ENCODE measurements at places on chromosomes 7 and 10.

DNA sequence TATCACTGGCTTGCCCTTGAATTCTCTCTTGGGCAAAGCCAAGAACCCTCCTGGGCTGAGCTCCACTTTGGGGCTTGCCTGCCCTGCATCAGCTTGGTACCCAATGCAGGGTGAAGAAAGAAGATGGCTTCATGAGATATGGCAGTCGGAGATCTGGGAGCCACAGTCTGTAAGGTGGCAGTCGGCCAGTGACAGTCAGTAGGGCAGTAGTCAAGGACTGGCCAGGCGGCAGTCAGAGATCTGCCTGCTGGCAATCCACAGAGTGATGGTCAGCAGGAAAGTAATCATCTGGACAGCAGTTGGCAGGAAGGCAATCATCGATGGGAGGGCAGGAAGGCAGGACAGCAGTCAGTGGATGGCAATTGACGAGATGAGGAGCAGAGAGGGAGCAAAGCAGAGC, 32.6 kb upstream of the CNNM1 start:
- DNase-seq = no peak

GRCh38 chr10:53843736-53844362, 957.2 kb downstream of the PCDH15 start:
- DNase-seq = no peak

DNA sequence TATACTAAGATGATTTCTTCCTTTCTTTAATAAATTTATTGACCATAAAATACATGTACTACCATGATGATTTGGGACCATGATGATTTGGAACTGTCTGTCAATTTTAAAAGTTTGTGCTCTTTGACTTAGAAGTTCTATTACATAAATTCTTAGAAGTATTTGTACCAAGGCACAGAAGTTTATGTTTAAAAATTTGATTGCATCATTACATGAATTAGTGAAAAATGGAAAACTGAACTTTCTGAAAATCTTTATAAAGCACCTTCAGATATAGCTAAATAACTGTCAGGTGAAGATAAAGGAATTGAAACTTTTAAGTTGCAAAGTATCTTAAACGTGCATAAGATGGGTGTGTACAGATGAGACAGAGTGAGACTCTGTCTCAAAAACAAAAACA, 32.0 kb downstream of the MALSU1 start:
- DNase-seq = no peak

DNA sequence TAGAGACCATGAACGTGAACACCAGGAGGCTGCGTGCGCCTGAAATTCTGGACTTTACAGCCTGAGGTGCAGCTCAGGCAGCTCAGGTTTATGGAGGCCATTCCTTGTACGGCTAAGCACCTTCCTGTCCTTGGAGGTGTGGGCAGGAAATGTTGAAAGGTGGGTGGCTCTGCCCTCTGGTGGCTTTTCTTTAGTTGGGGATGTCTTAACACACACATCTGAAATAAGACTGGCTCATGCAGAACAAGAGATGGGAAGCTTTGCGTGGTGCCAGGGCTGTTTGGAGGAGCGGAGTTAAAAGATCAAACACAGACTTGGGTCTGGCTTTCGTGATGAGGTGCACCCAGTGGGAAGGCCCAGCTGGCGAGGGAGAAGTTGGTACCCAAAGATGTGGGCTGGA, 64.1 kb downstream of the DOCK1 start:
- no peak for DNase-seq

DNA sequence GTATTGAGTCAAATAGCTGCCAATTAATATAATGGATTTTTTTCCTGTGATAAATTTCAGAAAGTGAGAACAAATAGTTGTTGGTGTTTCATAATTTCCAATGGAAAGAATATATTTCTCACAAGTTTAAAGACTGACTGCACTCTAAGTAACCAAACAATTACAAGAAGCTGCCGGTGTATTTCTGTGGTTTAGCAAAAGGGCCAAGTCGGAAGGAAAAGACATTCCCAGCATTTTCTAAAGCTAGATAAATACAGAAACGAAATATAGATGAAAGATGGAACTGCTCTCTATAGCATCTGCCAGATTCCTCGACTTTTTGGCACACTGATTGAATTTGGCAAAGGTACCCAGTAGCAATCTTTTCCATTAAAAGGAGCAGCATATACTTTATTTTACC, 92.7 kb upstream of the MKX start:
- no peak for DNase-seq

- no peak for DNase-seq
Observed at GRCh38 chr10:17386616-17387075, 67.7 kb downstream of the ST8SIA6 start.

DNA sequence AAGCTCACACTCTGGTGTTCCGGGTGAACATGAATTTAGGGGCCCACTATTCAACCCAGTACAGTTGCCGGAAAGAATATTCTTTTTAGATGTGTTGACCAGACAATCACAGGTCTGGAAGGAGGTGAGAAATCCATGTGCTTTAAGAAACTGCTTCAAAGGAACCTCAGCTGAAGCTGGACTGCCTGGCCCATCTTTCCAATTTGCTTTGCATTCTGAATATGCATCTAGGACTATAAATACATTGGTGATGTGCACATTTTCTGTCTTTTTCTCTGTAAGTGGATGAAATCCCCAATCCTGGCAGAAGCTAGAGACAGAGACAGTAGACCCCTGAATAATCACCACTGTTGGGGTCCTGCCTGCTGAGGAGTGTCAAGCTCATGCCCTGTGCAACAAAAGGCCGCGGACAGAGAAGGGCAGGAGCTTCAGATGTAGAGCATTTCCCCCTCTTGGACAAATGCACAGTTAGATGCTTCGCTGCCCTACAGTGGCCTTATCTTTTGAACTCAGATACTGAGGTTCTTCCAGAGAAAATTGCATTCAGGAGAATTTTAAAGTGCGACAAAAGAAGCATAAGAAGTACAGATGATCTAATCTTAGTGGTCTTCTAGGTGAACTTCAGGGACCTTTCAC, 368.3 kb downstream of the SFMBT2 start:
- DNase-seq = no peak

- no peak for DNase-seq
Observed at GRCh38 chr10:31687663-31688482, 240.8 kb downstream of the ARHGAP12 start.

- no peak for DNase-seq
Observed at GRCh38 chr7:94400643-94401427, 6.1 kb downstream of the COL1A2 start.

GRCh38 chr7:102125127-102125596, 161.5 kb upstream of the SH2B2 start:
- DNase-seq = no peak

GRCh38 chr7:50962962-50963374, 180.3 kb upstream of the GRB10 start:
- no peak for DNase-seq

DNA sequence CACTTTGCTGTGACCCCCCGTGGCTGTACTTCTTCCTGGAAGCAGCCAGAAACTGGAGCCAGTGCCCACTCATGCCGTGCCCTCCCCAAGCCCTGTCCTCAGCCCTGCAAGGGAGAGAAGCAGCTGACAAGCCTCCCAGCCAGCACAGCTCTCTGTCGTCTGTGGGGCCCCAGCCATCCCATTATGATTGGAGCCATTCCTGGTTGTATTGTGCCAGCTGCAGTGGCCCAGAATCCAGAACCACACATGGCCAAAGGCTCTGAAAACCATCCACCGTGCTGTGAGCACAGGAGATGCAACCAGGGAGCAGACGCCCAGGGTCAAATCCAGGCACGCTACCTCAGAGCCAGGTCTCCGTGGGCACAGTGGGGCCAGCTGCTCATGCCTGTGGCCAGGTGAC, 18.7 kb downstream of the GRID2IP start:
- no peak for DNase-seq

DNA sequence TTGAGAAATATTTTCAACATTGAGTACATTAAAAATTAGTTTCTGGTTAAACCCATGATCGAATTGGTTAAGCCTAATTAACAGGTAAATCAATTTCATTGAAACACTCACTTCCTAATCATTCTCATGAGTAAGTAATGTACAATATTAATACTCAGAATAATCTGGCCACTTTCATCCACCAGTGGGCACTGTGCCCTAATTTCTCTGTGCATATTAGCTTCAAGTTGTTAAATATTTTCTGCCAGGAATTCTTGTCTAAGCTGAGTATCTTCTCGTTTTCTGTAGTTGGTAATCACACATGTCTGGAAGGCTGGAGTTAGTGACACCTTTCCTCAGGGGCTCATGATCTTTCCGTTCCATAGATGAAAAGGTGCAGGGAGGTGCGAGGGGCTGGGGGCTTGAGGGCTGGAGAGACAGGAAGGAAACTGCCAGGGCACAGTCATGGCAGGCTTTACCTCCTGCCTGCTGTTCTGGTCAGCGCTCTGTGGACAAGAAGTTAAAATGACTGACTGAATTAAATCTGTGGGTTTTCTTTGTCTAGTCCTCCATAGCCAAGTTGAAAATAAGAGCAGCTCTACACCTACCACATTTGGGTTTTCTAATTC, 71.9 kb downstream of the WIPF3 start:
- DNase-seq = no peak

- DNase-seq = no peak
Observed at GRCh38 chr10:83678850-83679249, 460.5 kb upstream of the GHITM start.

DNA sequence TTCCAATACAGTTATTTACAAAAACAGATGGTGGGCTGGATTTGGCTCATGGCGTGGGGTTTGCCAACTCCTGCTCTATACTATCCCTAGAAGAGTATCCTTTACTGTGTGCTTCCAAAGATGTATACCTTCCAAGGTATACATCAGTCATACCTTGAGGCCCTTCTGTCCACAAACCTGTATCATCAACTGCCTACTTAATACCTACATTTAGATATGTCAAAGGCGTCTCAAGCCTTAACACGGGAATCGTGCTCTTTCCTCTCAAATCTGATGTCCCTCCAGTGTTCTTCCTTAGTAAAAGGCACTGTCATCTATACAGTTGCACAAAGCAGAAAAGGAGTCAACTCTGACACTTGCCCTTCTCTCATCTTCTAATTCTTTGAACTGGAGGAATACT, 36.9 kb downstream of the NAMPT start:
- no peak for DNase-seq

GRCh38 chr7:2807845-2808772, 36.0 kb downstream of the GNA12 start:
- no peak for DNase-seq

GRCh38 chr10:114393482-114393881, 10.8 kb downstream of the AFAP1L2 start:
- DNase-seq = no peak

DNA sequence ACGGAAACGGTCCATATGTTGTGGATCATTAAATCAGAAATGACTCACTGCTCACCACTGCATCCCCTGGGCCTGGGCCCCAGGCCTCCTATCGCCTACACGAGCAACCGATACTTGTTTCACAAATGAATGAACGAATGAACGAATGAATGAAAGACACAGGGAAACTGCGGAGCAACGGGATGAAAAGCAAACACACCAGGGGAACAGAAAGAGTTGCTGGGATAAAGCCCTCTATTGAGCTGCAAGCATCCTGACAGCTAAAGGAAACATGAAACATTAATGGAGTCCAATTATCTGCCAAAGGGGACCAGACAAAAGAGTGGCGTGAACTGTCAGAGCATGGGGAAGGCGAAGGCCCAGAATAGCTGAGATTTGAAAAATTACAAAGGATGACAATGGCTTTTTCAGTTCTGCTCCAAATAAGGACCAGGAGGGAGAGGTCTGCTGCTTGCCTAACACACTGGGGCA, 92.1 kb downstream of the GRB10 start:
- no peak for DNase-seq

GRCh38 chr7:117896339-117896738, 23.1 kb upstream of the CTTNBP2 start:
- no peak for DNase-seq

DNA sequence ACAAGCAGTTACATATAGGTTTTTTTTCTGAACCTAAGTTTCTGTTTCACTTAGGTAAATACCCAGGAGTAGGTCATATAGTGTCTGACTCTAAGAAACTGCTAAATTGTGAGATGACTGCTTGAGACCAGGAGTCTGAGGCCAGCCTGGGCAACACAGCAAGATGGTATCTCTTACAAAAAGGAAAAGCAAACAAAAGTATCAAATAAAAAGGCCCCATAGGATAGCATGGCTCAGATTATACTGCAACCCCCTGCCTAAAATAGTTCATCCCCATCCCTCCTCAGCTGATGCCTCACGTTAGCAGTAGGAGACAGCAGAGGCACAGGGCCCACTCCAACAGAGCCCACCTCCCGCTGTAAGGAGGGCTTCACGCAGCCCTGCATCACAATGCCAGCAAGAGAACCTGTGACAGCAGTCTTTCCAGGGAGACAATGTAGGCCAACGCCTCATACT, 90.3 kb downstream of the SRPK2 start:
- DNase-seq = no peak

- DNase-seq = no peak
Observed at GRCh38 chr10:121919666-121920065, 8.2 kb downstream of the ATE1 start.

DNA sequence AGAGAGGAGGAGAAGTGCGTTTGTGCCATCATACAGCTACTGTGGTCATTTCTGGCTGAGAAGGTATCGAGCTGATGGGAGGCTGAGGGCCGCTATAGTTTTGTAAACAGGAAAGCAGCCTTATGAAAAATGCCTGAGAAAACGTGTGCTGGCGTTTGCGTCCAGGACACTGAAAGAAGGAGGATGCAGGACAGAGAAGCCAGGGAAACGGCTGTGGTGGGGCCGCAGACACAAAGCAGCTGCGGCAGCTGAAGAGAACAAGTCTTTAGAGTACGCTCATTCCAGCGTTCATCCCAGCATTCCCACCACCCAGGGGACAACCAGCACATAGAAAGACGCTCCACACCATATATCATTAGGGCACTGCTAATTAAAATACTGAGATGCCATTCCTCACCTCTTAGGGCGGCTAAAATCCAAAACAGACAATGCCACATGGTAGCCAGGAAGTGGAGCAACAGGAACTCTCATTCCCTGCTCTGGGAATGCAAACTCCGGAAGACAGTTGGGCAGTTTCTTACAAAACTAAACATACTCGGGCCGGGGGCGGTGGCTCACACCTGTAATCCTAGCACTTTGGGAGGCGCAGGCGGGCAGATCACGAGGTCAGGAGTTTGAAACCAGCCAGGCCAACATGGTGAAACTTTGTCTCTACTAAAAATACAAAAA, 18.4 kb downstream of the GNA12 start:
- DNase-seq = no peak

- DNase-seq = no peak
Observed at GRCh38 chr7:134561-135256, 57.7 kb upstream of the FAM20C start.

- DNase-seq = no peak
Observed at GRCh38 chr7:51313738-51314425, 2.7 kb downstream of the COBL start.

GRCh38 chr7:95002775-95003174, 95.4 kb downstream of the PPP1R9A start:
- DNase-seq = no peak

Data from stimulated activated CD8-positive, alpha-beta memory T cell treated with anti-CD3 and anti-CD28 coated beads, Interleukin-4, amount 100 ng/mL, for 1 hour (primary cell).